ENCODE measurements at places on chromosomes 5 and 9.
A peak's percentile ranks its signal among the peaks of the same experiment; 100 is the strongest.

DNA sequence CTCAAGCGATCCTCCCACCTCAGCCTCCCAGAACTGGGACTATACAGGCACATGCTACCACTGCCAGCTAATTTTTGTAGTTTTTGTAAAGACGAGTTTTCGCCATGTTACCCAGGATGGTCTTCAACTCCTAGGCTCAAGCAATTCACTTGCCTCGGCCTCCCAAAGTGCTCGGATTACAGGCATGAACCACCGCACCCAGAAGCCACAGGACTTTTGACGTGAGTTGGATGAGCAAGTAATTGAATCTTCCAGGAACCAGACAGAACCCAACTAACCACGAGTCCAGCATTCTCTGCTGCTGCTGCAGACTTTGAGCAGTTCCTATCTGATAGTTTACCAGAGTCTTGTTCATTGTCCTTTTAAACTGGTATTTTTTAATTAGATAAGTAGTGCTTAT lies 9.6 kb upstream of the ATP6V0E1 start:
- no peak for DNase-seq

- DNase-seq: no peak
These were observed 43.0 kb downstream of the CYFIP2 start for GRCh38 chr5:157308836-157309465.

GRCh38 chr9:91348191-91348807 lies 13.4 kb downstream of the AUH start:
- no peak for DNase-seq

- DNase-seq: no peak
These were observed 41.3 kb downstream of the ZNF366 start for GRCh38 chr5:72465601-72466563.

- no peak for DNase-seq
These were observed 190.4 kb upstream of the GAS1 start for GRCh38 chr9:87137718-87138117.

DNA sequence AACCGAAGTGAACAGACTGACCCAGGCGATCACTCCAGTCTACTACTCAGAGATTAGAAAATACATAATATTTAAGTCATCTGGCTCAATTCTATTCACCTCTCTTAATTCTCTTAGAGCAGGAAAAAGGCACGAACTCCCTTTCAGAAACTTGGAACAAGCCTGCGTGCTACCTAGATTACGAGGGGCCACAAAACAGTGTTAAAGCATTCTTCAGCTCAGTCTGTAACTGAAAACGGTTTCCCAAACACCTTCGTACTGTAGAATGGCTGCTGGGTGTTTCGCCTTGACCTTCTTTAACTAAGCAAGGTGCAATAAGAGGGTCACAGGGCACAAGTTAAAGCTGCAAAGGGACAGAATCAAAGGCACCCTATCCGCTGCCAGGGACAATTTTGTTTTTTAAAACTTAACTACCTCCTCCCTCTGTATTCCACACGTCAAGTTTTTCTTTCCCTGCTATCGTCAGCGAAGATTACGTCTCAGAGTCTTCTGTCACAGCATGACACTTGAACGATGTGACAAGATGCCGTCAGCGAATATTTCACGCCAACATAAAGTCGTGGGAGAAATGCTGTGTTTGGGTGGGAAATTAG lies 687 bp downstream of the LYSMD3 start:
- DNase-seq: no peak

DNA sequence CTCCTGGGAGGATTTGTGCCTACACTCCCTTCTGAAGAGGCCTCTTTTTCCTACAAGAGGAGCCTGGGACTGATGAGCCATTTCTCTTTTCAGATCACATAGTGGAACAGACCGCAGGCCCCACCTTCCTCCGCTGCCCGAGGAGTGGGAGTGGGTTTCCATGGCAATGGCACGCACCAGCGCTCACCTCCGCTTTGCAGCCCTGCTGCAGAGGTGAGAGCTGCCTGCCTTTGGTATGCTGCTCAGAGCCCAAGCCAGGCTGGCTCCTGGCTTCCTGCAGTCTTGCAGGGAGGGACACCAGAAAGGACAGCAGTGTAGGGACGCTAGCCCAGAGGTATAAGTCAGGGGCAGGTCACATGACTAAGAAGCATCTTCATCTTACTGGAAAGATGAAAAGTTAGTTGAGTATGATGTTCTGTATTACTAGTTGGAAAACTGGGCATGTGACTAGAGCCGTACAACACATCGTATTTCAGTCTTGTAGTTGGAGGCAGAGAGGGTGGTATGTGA lies 12.4 kb downstream of the PTTG1 start:
- DNase-seq: peak; percentile 60

DNA sequence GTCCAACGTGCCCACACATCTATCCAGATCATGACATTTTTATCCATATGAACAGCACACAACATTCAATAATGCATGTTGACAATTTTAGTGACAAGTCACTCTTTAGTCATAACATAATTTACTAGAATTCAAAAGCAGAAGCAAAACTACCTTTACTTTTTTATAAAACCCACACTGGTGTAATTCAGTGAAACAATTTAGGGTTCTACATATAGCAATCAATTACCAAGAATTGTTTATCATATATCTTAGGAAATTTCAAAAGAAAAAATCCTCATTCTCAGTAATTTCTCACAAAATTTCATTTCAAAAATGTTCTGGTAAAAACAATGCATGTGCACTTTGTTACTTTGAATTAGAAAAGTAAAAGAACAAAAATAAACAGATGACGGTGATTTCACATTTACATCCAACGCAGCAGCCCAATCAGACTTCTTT lies 12.6 kb downstream of the AUH start:
- DNase-seq: no peak

- no peak for DNase-seq
These were observed 51.0 kb downstream of the SH3PXD2B start for GRCh38 chr5:172403189-172403796.

- DNase-seq: no peak
These were observed 52.6 kb upstream of the SH3PXD2B start for GRCh38 chr5:172506921-172507320.

DNA sequence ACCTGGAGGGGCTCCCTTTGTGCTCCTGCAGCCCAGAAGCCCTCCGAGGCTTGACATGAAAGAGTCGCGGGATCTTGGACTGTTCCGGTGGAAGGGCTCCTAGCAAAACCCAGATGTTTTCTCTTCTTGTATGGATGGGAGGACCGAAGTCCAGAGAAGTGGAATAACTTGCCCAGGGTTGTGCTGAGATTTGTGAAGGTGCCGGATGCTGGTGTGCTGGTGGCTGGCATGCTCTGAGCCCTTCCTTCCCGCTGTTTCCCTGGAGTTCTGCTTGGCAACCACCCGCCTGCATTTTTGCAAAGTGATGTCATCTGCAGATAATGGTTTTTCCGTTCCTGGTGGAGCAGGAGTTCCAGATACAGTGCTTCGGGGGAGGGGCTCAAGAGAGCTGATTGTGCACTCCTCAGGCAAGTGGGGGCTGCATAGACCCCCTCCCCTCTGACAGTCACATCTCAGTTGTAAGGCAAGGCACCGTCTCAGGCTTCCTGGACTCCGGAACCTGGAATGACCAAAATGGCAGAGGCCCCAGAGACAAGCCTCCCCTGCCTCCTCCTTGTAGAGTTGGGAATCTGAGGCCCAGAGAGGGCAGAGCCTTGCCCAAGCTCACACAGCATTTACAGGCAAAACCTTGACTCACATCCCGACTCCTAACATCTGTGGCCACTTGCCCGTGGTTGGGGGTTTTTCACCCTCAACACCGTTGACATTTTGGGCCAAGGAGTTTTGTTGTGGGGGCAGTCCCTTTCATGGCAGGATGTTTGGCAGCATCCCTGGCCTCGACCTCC lies 157.0 kb downstream of the RGS3 start:
- DNase-seq: peak; percentile 81

GRCh38 chr9:959914-960313 lies 16.5 kb upstream of the DMRT3 start:
- DNase-seq: no peak
